ENCODE measurements at places on chromosomes 13 and 19. TPM values are rescaled to one million over a fixed set of nuclear protein-coding genes. Genes with fewer than 3 reads are reported as not detected.

- DNase-seq = no peak
Measured at GRCh38 chr13:72149701-72150100, 282.7 kb upstream of the DACH1 start.

DNA sequence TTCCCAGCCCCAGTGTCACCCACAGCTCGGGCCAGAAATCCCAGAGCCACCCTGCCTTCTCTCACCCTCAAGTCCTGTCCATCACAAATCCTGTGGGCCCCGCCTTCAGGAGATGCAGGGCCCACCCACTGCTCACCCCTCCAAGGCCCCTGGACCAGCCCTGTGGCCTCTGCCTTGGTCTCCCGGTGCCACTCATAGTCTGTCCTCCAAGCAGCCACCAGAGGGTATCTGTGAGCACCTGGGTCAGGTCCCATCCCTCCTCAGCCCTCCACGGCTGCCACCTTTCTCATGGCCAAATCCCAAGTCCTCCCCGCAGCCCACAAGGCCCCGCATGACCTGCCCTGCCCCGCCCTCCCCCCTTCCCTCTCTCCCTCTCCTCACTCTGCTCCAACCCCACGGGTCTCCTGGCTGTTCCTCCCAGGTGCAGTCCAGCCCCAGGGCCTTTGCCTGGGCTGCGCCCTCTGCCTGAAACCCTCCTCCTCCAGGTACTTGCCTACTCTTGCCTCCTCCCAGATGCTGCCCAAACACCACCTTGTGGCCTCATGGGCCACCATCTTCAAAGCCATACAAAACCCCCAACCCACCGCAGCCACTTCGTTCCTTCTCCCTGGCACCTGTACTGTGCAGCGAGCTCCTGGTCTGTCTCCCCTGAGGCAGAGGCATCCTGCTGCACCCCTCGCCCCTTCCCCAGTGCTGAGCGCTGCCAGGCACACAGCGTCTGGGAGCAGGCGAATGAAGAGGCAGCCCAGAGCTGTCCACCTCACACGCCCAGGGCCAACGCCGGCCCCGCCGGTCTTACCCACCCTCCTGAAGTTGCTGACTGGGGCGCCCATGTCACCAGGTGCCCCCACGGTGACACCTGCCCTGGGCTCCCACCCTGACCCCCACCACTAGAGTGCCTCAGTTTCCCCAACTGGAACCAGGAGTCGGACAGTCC lies 13.2 kb upstream of the UQCR11 start:
- DNase-seq = peak; percentile 64

- no peak for DNase-seq
Measured at GRCh38 chr13:42803563-42804204, 22.3 kb downstream of the FAM216B start.

DNA sequence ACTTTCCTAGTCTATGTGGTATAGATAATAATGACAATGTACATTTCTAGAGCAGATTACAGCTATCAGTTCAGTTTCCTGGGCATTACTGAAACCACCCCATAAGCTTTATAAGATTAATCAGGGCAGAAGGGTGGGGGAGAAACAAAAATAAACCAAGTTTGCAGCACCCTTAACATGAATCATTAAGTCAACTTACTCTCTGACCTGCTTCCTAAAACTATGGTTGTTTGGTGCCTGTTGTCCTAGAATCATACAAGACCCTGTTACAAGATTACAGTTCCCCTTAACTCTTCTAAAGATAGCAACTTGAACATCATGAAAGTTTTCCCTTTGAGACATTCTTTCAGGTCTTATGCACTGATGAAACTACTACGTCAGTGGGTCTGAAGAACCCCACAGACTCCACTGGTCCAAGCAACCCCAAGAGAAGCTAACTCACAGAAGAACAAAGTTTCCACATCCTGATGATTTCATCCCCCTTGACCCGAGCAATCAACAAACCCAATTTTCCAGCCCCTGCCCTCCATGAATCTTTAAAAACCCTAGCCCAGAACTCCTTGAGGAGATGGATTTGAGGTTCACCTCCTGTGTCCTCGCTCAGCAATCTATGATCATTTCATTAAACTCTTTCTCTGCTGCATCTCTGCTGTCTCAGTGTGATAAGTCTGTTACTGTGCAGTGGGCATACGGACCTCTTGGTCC lies 336.5 kb downstream of the FOXO1 start:
- DNase-seq = no peak

DNA sequence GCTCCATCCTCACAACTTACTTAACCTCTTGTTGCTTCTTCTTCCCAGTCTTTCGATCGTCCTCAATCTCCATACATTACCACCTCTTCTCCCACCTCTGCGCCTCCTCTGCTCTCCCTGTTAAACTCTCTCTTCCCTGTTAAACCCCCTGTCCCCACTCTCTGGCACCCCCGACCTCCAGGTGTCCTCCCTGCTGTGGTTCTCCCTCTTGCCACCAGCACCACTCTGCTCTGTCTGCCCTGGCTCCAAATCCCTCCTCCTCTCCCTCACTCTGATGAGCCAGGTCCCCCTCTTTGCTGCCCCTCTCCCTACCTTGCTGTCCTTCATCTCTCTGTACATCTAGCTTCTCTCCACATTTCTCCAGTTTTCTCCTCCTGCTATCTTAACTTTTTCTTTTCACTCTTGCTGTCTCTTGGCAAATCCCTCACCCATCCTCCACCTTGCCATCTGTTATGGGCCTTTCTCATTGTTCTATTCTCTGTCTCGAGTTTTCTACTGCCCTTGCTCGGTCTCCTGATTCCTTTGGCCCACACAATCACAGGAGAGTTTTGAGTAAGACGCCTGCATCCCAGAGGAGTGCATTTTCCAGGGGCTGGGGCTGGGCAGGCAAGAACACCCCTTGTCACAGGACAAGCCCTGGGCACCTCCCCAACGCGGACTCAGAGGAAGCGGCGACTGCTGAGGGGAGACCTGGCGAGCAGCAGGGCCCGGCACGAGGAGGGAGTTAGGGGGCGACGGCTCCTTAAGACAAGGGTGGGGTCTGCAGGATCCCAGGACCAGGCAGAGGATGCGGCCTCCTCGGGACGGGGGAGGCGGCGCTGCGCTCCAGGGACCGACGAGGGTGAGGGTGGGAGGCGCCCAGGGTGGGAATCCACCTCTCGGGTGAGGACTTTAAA lies 21.4 kb upstream of the ERVV-1 start:
- no peak for DNase-seq

DNA sequence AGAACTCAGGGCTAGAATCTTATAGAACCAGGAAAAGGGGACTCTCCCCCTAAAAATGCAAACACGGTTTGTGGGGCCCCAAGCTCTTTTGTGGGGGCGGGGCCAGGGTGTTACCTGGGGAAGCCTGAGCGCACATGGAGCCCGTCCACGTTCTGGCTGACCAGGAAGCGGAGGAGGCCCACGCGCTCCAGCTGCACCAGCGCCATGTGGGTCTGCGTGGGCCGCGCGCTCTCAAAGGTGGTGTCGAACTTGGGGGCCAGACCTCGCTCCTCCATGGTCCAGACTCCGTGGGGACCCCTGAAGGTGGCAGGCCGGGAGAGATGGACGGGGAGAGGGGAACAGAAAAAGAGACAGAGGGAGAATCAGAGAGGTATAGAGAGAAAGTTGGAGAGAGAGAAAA lies 3.4 kb downstream of the SIRT6 start:
- DNase-seq = no peak

C13orf42 gene
- not detected for total RNA-seq

PRRG2 gene
- 2.4 TPM for total RNA-seq

All from OCI-LY7 (cell line).